B cell (primary cell): ENCODE measurements at places on chromosomes 7 and 10.

DNA sequence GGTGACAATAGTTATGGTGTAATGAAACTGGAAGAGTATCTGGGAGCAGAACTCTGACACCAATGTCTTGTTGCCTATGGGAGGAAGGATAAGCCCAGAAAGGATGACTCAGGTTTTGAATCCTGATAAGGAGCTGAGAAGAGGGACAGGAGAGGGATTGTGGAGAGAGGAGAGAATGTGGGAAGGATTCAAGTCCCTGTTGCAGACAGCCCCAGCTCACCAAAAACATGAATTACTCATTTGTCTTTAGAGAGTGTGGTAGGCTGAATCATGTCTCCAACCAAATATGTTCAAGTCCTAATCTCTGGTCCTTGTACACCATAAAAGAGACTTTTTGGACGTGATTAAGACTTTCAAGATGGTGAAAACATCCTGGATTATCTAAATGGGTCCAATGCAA is 206.9 kb upstream of the PHYHIPL start:
- no peak for DNase-seq

DNA sequence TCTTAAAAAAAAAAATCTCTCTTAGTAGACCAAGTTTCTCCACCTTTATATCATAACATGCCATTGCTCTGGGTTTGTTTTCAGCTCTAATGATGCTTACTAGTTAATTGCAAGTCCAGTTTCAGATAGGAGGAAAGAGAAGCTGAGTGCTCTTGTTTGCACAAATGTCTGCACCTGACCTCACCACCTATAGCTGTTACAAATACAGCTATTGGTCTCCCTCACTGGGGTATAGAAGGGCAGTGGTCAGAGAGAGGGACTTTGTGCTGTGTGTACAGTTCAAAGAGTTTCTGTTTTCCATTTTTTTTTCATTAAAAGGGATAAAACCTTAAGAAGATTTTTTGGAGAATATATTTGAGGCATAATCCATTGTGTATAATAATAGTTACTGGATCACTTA is 52.7 kb downstream of the TAS2R16 start:
- DNase-seq: no peak

DNA sequence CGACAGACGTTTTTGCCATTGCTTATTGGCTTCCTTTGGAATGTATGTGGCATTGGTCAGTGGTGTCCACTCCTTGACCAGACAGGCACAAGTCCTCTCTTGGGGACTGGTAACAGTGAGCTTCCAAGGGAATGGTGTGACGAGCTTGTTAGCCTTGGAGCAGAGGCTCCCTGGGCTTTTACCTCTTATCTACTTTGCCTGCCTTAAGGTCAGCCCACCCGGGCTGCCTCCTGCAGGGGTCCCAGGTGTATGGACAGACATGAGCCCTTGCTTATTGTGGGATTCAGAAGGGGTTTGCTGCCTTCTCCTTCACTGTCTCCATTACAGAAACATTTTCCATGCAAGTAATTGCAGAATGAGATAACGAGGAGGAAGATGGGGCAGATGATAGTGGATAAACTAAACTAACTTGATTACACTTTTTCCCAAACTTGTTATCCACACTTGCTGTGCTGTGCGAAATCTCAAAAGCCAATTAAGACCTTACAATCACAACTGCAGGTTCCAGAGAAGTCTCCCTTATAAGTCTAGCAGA is 29.7 kb downstream of the PLPP4 start:
- DNase-seq: no peak

- no peak for DNase-seq
These were observed 68.8 kb upstream of the ABLIM1 start for GRCh38 chr10:114726820-114727271.

- no peak for DNase-seq
These were observed 102.2 kb downstream of the SNX10 start for GRCh38 chr7:26393818-26394217.

DNA sequence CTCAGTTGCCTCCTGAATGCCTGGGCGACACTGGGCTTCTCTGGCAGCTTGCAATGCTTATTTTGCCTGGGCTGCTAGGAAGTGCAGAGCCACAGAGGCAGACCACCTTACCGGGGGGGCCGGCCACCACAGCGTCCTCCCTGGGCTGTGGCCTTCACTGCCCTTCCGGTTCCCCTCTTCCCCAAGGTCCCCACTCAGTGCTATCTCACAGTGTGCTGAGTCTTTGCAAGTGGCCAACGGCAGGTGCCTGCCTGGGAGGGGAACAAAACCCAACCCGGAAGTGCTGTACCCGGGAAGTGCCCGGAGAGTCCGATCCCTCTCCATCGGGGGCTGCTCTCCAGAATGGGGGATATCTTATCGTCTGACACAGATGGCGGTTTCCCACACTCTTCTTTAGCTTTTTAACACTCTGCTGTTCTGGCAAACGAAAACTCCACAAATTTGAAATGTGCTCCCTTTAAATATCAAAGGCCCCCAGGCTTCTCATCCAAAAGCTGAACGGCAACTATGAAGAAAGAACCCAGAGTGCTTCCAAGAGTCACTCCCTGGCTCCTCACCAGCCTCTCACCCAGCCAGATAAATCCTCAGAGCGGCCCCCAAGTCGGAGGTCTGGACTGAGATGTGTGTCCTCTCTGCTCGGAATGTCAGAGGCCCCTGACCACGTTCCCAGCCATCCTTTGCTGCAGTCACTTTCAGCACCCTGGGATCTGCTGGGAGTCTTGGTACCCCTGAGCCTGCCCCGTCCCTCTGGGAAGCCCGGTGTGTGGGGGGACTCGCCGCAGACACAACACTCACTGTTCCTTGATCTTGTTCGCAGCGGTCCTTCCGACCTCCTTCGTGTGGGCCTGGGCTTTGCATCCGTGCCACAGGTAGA is 165.1 kb downstream of the SVIL start:
- no peak for DNase-seq

DNA sequence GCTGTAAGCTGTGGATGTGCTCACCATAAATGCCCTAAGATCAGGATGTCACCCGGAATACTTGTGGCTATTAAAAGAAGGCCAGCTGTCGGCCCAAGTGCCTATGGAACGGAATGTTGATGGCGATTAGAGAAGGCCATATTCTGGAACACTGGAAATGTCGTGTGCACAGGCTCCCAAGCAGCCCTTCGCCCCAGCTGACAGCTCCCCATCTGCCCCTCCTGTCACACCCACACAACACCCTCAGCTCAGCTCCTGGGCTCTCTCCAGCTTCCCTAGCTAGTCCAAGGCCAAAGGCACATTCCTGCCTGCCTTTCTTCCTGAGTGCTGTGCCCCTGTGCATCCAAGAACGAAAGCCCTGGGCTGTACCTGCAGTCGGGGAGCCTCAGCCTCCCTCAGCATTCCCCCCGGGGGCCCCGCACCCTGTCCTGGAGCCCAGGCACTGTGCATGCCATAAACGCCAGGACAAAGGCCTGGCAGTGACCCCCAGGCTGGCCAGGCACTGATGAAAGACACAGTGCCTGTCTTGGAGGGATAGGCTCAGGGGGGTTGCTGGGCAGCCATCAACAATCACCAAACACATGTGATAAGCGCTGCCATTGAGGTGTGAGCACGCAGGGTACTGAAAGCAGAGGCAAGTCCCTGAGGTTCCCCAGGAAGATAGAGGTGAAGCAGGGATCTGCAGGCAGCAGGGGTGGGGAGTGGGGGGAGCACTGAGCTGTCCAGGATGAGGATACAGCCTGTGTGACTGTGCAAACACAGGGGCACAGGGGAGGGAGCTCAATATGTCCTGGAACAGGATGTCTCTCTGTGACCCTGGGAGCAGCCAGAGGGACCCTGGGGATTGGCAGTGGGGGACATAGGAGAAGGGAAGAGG is 3.7 kb upstream of the LDB3 start:
- no peak for DNase-seq

- DNase-seq: no peak
These were observed 198.5 kb downstream of the PAXIP1 start for GRCh38 chr7:154804449-154804848.

DNA sequence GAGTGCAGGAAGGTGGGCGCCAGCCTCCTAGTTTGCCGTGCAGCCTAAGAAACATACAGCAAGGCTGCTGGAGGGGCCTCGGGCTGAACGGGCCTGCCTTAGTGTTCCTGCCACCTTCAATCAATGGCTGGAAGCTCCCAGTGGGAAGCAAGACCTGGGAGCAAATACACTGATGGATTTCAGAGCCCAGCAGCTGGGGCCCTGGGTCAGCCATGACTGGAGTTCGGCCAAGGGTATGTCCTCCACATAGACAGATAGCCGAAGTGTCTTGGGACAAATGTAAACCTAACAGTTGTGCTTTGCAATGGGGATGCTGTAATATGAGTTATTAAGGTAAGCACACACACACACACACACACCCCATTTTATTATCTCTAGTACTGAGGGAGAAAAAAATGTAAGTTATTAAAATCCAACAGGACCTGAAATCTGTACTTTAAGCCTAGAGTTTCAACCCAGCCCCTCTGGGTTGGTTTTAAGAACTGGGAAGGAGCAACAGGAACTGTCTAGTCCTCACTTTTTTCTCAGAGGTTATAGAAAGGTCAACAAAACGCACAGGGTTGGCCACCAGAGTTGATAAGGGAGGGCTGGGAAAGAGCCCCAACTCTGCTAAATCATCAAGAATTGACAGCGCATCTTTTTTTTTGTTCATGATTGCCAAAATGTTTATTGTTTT is 50.0 kb upstream of the CELF2 start:
- DNase-seq: no peak

DNA sequence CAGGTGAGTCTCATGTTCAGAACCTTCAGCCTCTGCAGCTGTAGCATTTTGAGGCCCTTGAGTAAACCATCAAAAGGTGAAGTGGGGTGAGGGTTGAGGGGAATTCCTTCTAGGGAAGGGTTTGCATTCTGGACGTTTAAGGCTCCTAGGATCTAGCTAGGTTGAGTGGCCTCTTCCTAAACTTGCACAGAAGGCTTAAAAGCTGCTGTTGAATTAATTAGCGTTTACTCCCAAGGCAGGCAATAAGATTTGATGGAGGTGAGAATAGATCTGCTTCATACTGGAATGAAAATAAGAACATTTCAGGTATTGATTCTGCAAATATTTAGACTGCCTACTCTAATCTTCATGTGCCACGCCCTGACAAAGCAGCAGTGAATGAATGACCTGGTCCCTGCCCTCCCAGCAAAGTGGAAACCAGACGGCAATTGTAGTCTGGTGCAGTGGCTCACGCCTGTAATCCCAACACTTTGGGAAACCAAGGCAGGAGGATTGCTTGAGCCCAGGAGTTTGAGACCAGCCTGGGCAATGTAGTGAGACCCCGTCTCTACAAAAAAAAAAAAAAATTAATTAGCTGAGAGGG is 11.4 kb upstream of the KPNA7 start:
- no peak for DNase-seq

- no peak for DNase-seq
These were observed 30.6 kb downstream of the FHIP2A start for GRCh38 chr10:114852197-114852596.

DNA sequence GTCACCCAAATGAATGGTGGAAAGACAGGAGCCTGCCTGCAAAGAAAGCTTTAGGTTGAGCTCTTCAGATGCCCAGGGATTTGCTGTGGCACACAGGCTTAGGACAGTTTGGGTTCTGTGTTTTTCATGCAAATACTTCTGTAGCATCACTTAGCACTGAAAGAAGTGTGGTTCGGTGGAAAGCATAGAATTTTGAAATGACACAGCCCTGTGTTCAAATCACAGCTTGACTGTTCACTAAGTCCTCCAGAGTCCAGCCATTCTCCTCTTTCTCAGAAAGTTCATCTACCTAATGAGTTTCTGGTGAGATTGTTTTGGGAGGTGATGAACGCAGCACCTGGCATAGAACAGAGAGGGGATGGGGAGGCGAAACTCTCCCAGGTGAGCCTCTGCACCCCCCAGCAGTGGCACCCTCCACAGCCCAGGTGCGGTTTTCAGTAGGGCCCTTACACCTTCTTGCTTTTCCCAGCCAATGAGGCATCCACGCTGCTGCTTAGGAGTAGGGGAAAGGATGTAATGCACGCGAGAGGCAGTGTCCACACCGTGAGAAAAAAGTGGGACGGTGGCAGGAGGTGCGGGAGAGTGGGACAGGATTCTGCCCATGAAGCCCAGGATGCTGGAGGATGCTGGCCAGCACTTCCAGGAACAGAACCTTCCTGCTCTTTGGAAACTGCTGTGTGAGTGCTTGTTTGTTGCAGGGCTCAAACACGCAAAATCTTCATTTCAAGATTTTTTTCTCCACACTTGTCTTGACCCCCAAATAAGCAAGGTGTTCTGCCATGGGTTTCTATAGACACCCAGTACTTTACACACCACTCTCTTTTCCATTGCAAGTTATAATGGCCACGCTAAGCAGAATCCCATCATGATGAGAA is 11.6 kb downstream of the EN2 start:
- DNase-seq: peak; percentile 20

DNA sequence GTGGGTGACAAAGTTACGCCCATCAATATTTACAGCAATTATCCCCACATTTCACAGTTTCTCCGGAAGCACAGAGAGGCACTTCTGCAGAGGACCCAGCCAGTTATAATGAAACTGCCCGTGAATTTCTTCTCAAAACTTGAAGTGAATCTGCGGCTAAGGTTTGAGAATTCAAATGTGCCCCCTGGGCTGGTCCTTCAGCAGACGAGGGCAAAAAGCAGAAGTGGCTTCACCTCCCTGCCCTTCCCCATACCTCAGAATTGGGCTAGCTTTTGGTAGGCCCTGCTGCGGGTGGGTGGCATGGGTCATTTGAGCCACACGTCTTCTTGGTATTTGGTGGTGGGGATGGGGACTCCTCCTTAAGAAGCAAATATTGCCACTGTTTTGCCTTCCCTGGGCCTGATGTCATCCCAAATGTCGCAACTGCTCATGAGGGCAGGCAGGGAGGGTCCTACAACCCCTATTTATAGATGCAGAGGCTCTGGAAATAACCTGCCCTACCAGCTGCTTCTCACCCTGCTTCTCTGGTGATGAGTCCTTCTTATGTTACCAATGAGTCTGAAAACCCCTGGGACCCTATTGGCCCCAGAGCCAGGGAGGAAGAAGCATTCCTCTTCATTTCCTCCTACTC is 16.6 kb upstream of the WDFY4 start:
- peak; percentile 95 for DNase-seq

DNA sequence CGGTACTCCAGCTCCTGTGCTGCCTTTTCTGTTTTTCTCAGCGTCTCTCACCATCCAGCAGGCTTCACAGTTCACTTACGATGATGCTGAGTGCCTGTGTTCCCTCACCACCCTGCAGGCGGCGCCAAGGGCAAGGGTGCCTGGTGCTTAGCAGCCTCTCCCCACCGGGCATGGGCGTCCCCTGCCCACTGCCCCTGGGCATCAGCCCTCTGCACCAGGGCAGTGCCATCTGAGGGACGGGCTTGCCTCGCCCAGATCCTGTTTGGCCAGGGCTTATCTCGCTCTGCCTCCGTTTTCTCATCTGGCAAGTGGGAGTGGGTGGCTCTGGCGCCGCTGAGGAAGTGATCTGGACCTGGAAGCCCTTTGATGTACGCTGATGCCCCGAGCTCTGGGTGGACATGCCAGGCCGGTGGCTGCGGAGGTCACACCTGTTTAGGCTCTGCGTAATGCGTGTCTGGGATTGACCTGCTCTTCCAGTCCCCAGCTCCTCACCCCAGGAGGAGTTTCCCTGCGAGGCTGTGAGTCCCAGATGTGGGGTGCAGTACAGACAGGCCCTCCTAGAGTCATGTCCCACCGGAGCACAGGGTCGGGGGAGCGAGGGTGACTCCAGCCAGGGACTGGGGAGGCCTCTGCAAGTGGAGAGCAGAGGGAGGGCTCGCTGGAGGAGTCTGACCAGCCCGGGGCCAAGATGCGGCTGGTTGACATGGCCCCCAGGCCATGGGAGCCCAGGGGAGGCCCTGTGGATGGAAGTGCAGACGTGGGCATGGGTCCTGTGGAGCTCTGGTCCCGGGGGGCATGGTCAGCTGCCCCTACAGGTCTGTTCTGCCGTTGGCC is 11.8 kb downstream of the TTYH3 start:
- peak; percentile 38 for DNase-seq
